ENCODE measurements at places on chromosomes 12 and 14. TPM values are rescaled to one million over a fixed set of nuclear protein-coding genes. Genes with fewer than 3 reads are reported as not detected.

The CATSPERB gene
- total RNA-seq = not detected

The OR4K14 gene
- not detected for total RNA-seq

The SIX1 gene
- total RNA-seq = 2.9 TPM

The PTPN11 gene
- 113 TPM for total RNA-seq

The UTP20 gene
- 17.5 TPM for total RNA-seq

The KRT2 gene
- total RNA-seq = not detected

The NTS gene
- not detected for total RNA-seq

The DCP1B gene
- 14.2 TPM for total RNA-seq

The LIN7A gene
- 0.61 TPM for total RNA-seq

The GPRC5D gene
- not detected for total RNA-seq

The PRKD1 gene
- total RNA-seq = not detected

The KRT74 gene
- total RNA-seq = not detected

The TCP11L2 gene
- 10.4 TPM for total RNA-seq

The SLC35E3 gene
- total RNA-seq = 66.6 TPM

The RNASE7 gene
- total RNA-seq = not detected

The INHBC gene
- 0.36 TPM for total RNA-seq

The CCDC88C gene
- total RNA-seq = 262 TPM

The TMTC2 gene
- 6.2 TPM for total RNA-seq

The OTOGL gene
- not detected for total RNA-seq

The P2RX2 gene
- not detected for total RNA-seq

Measured in OCI-LY7 (cell line).